ENCODE measurements at places on chromosomes 5 and 9. TPM values are rescaled to one million over a fixed set of nuclear protein-coding genes. Genes with fewer than 3 reads are reported as not detected.

The RPL7A gene
- 1,770 TPM for total RNA-seq

The CNTNAP3B gene
- 10.0 TPM for total RNA-seq

The THBS4 gene
- total RNA-seq, result 1.5 TPM

The MYOT gene
- total RNA-seq, result not detected

The TMEM252 gene
- not detected for total RNA-seq

The SHOC1 gene
- total RNA-seq, result not detected

The LIX1 gene
- 0.48 TPM for total RNA-seq

The CKMT2 gene
- total RNA-seq, result not detected

The FRRS1L gene
- total RNA-seq, result 6.7 TPM

The PDCD1LG2 gene
- total RNA-seq, result 1.7 TPM

The ADAMTS16 gene
- total RNA-seq, result not detected

The LAMC3 gene
- 0.68 TPM for total RNA-seq

The ENHO gene
- 1.0 TPM for total RNA-seq

The TMEM215 gene
- not detected for total RNA-seq

The UNC13B gene
- 24.9 TPM for total RNA-seq

The CER1 gene
- not detected for total RNA-seq

The ADAMTS12 gene
- total RNA-seq, result 15.5 TPM

The LCN6 gene
- not detected for total RNA-seq

The SLC6A7 gene
- not detected for total RNA-seq

The PIP5K1B gene
- not detected for total RNA-seq

The CMYA5 gene
- 0.39 TPM for total RNA-seq

The PTBP3 gene
- 58.9 TPM for total RNA-seq

The SMC2 gene
- total RNA-seq, result 11.7 TPM

The XRCC4 gene
- total RNA-seq, result 4.2 TPM

The CDKN2A gene
- 14.3 TPM for total RNA-seq

The WDR38 gene
- total RNA-seq, result not detected

The MZB1 gene
- not detected for total RNA-seq

The RNF183 gene
- not detected for total RNA-seq

The CATSPER3 gene
- total RNA-seq, result not detected

The SLCO6A1 gene
- 0.78 TPM for total RNA-seq

The CAPSL gene
- not detected for total RNA-seq

The INPP5E gene
- total RNA-seq, result 16.7 TPM

The GRXCR2 gene
- not detected for total RNA-seq

The EPB41L4A gene
- total RNA-seq, result 2.7 TPM

The ITGA2 gene
- 0.44 TPM for total RNA-seq

The TRIM36 gene
- 11.1 TPM for total RNA-seq

The NUTM2F gene
- not detected for total RNA-seq

The PCDHB15 gene
- 4.3 TPM for total RNA-seq

The PHF24 gene
- total RNA-seq, result not detected

The SPATA31D4 gene
- not detected for total RNA-seq

The ABCA1 gene
- total RNA-seq, result 51.1 TPM

The LCN1 gene
- total RNA-seq, result not detected

The CTXN3 gene
- not detected for total RNA-seq

The ARHGEF37 gene
- 8.9 TPM for total RNA-seq

The GLRA1 gene
- not detected for total RNA-seq

The MIER3 gene
- total RNA-seq, result 22.6 TPM

The ADRA1B gene
- 4.0 TPM for total RNA-seq

The SLC34A3 gene
- not detected for total RNA-seq

The RNF180 gene
- 5.3 TPM for total RNA-seq

The RAD17 gene
- total RNA-seq, result 30.6 TPM

The ORM2 gene
- total RNA-seq, result not detected

The ADAMTSL2 gene
- 0.11 TPM for total RNA-seq

The GOLM1 gene
- 91.9 TPM for total RNA-seq

The SERINC5 gene
- 40.6 TPM for total RNA-seq

The TICAM2 gene
- total RNA-seq, result 2.8 TPM
